Fibroblast of villous mesenchyme (primary cell): ENCODE measurements at places on chromosomes 13 and 19.
A peak's percentile ranks its signal among the peaks of the same experiment; 100 is the strongest.

GRCh38 chr13:75812751-75813181 lies 176.6 kb downstream of the LMO7 start:
- peak; percentile 48 for DNase-seq

GRCh38 chr13:114065141-114065925 lies 67.1 kb downstream of the RASA3 start:
- DNase-seq, result peak; percentile 98

DNA sequence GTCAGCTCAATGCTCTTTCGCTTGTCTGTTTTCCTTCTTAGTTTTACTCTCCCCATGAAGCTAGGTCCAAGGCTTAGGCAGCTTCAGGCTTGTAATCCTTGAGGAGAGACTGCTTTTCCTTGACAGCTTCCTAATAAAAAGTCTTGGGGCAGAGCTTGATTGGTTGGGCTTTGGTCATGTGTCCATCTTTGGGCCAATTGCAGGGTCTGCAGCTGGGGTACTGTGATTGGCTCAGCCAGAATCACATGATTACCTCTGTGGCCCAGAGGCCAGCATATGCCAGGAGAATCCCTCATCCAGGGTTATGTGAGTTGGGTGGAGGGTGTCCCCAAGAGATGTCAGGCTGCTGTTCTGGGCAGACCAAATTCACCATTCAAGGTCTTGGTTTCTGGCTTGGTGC lies 8.1 kb downstream of the KLK1 start:
- no peak for DNase-seq

DNA sequence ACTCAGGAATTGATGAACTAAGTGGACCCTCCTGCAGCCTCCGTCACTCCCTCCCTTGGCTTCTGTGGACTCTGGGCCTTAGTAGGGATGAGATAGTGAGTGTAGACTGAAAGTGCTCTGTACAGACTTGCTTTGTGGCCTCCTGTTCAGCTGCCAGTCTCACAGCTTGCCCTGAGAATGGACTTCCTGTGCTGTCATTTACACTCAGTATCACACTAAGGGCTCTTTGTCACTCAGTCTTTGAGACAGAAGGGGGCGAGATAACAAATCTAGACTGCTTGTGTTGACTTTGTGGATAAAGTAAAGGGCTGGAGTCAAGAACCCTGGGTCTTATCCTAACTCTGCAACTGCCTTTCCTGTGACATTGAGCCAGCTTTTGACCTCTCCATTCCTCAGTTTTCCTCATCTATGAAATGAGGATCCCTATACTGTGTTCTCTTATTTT lies 21.0 kb upstream of the SPRY2 start:
- no peak for DNase-seq

- DNase-seq, result no peak
These were observed 8.2 kb upstream of the LAMP1 start for GRCh38 chr13:113288880-113289279.

GRCh38 chr13:35690581-35691207 lies 214.2 kb upstream of the MAB21L1 start:
- DNase-seq, result no peak

- DNase-seq, result peak; percentile 57
These were observed 5.7 kb downstream of the SHISA7 start for GRCh38 chr19:55437410-55437809.
